ENCODE measurements at places on chromosomes 12 and 14.

DNA sequence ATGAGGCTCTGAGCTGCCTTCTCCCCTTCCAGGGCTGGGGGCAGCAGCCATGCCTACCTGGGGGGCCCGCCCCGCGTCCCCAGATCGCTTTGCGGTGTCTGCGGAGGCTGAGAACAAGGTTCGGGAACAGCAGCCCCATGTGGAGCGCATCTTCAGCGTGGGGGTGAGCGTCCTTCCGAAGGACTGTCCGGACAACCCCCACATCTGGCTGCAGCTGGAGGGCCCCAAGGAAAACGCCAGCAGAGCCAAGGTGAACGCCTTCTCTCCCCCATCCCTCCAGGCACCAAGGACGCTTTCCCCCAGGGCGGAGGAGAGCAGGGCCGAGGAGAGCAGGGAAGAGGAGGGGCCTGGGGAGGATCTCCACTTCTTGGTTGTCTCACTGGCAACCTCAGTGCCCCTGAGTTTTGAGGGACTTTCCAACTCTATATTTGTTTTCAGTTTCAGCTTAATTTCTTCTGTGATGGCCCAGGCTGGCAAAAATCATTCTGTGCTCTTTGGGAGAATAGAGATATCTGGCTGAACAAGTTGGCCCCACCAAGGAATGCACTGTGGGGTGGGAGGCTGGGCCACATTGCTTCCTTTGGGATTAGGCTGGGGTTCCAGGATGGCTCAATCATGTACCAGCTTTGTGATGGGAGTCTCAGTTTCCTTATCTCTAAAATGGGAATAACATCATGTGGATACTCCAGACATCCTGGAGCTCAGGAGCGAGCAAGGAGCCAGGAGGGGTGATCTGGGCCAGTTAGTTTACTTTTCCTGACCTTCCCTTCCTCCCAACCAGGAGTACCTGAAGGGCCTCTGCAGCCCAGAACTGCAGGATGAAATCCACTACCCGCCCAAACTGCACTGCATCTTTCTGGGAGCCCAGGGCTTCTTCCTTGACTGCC lies 1.2 kb downstream of the KHNYN start:
- DNase-seq = peak; percentile 46

GRCh38 chr14:67820428-67820971 lies 921 bp downstream of the RAD51B start:
- DNase-seq = no peak

DNA sequence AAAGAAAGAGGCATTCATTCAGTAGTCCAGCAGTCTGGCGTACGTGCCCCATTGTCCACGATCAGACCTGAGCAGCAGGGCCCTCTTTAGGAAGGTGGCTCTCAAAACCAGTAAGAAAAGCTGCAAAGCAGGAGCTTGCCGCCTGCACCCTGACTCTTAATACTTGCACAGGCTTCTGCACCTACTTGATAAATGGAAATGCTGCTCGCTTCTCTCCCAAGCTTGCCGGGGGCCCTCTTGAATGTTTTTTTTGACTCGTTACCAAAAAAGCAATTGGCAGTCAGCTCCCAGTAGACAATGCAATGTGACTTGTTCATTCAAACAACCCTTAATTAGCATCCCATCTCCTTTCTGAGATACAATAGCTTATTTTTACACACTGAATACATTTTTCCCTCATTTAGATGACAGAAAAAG lies 27.2 kb upstream of the PTPRB start:
- no peak for DNase-seq

- DNase-seq = no peak
These were observed 47.4 kb downstream of the BORCS5 start for GRCh38 chr12:12404297-12404696.

- DNase-seq = no peak
These were observed 188.1 kb downstream of the SLC5A8 start for GRCh38 chr12:101021911-101022388.

DNA sequence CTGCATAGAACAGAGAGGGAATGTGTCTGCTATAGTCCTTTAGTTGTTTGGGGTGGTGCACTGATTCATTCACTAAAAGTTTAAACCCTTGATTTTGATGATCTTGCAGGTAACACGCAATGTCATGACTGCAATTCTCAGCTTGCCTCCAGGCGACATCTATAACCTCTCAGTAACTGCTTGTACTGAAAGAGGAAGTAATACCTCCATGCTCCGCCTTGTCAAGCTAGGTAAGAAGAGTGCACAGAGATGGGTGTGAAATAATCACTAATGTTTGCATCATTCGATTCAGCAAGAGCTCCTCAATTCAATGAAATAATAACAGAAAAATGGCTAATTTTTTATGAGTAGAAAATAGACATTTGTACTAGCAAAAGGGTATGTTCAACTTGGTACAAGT lies 203.7 kb downstream of the PTPRO start:
- no peak for DNase-seq

- DNase-seq = no peak
These were observed 230.9 kb upstream of the DDHD1 start for GRCh38 chr14:53384073-53384472.

DNA sequence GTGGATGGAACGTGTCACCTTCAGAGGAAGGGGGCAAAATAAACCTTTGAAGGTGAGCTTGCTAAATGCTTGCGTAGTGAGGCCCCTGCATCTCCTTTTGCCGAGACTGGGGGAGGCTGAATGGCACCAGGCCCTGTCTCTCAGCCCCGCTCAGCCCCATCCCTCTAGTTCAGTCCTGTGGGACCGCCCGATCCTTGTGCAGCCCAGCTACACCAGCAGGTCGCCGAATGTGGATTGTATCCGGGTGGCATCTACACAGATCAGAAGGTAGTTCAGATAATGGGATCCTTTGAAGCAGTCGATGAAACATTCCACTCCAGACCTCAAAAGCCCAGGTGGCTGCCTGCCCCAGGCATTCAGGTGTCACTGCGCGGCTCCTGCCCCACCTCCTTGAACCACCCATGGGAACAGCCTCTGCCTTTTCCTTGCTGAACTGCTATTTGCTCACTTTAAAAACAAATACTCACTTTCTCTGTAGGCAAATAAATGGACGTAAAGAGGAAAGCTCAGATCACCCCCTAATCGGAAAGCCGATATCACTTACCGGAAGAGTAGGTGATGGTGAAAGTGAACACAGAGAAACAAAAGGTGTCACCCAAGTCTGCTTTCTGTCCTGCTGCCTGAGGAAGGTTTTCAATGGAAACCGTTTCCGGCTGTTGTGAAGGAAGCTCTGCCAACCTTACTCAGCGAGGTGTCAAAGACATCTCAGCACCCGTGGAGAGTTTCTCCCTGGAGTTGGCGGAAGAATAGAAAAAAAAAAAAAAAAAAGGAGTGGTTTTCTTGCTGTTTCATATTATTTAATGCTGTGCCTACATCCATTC lies 100.3 kb upstream of the NCOR2 start:
- DNase-seq = no peak

GRCh38 chr12:127363392-127363791 lies 903.6 kb upstream of the TMEM132C start:
- DNase-seq = no peak

DNA sequence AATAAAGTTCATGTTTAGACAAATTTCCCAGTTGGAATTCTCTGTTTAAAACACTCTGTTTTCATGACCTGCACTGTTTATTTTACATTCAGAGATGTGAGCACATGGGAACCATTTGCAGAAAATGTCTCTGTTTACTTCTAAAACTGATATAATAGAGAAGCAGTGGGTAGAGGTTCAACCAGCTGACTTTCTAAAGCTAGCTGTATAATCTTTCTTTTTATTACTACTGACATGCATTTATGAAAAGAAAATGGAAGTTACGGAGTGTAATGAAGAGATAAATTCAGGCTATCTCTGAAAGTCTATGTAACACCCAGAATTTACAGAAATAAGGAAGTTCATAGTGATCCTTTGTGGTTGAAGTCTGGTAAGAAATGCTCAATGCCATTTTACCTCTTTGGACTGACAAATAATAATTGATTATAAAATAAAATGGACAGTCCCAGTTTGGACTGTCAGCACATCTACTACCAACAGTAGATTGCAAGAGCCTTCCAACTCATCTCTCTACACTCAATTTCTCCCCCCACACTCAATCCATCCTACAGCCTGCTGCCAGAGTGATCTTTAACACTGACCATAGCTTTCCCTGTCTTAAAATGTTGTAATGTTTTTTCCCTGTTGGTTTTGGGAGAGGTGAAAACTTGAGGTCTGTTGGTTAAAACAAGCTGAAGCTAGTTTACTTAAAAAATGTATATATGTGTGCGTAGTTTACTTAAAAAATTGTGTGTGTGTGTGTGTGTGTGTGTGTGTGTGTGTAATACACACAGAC lies 137.4 kb downstream of the AEBP2 start:
- no peak for DNase-seq
